ENCODE measurements at places on chromosomes 1 and 21.

- no peak for DNase-seq
These were observed 526.3 kb downstream of the PTPRU start for GRCh38 chr1:29762635-29763034.

GRCh38 chr1:153348511-153349362 lies at the start of gene PGLYRP4:
Gene PGLYRP4, minus strand, starts transcription at chr1:153348841. Its CDS starts 909 bp downstream, at chr1:153347932.
- no peak for DNase-seq

DNA sequence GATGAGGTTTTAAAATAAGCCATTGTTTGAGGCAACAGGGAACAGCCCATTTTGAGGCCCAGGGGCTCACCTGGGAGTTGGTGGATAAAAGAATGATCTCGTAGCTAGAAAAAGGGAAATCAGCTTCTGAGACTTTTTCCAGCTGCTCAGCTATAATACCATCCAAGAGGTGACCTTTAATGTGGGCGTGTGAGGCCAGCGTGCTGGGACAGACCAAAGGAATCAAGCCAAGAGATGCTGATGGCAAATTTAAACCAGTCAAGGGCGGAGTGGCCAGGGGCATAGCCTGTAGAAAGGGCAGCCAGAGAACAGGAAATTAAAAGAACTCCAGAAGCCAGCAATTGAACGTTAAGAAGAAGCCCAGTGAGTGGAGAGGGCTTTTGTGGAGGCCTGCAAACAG lies 132.6 kb downstream of the IER5 start:
- DNase-seq, result no peak

DNA sequence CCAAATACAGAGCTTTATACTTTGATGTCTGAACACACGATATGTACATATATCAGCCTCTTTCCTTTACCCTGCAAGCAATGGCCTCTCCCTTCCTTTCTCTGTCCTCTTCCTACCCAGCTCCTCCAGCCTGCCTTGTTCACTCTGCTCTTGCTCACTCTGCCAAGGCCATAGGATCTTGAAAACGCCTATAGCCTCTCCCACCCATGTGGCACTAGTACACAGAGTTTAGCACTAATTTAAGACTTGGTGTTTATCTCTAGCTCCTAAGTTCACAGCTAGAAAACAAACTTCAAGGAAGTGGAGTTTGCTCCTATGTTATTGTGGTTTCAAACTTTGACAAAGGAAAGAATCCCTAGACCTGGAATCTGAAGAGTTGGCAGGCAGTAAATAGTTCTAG lies 225.0 kb upstream of the RUNX1 start:
- no peak for DNase-seq

DNA sequence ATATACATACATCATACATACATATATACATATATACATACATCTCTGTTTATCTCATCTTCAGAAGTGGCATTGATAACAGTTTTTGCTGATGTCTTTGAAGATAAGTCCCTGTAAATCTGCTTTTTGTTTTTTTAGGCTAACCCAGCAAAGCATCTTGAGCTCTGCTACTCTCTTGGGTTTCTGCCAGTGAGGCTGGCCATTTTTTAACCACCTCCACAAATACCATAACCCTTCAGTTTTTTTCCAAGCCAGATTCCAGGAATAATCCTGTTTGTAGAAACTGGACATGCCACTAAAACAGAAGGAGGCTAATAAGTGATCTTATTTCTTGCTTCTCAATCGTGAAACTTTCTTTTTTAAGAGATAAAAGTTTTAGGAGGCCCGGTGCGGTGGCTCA lies 21.6 kb downstream of the SDHC start:
- no peak for DNase-seq
